ENCODE measurements at places on chromosomes 3 and 15. TPM values are rescaled to one million over a fixed set of nuclear protein-coding genes. Genes with fewer than 3 reads are reported as not detected.

Gene SOX2
- total RNA-seq, result 0.74 TPM

Gene PLD1
- total RNA-seq, result 10.9 TPM

Gene CRTAP
- 284 TPM for total RNA-seq

Gene GP9
- not detected for total RNA-seq

Gene USP19
- 26.5 TPM for total RNA-seq

Gene PCBP4
- 15.1 TPM for total RNA-seq

Gene SLCO3A1
- total RNA-seq, result 19.2 TPM

Gene CYP11A1
- total RNA-seq, result not detected

Gene SLC6A11
- total RNA-seq, result 0.09 TPM

Gene GTF2E1
- 17.0 TPM for total RNA-seq

Gene RPL4
- total RNA-seq, result 5,916 TPM

Gene MASP1
- total RNA-seq, result not detected

Gene VIPR1
- 0.63 TPM for total RNA-seq

Gene DYNC1LI1
- 38.7 TPM for total RNA-seq

Gene RBPMS2
- total RNA-seq, result 6.5 TPM

Gene ANAPC13
- total RNA-seq, result 43.6 TPM

Gene SLC30A4
- total RNA-seq, result 2.0 TPM

Gene GOLGA8G
- not detected for total RNA-seq

Gene CELSR3
- 4.5 TPM for total RNA-seq

Gene INAFM2
- 5.0 TPM for total RNA-seq

Gene GHSR
- total RNA-seq, result not detected

Gene GPR176
- total RNA-seq, result 10.4 TPM

Gene P3H2
- total RNA-seq, result 39.2 TPM

Gene NLGN1
- not detected for total RNA-seq

Gene TNFSF10
- 0.11 TPM for total RNA-seq

Gene GABRR3
- not detected for total RNA-seq

Gene COL8A1
- not detected for total RNA-seq

Gene CYP8B1
- total RNA-seq, result not detected

Gene RAB7A
- total RNA-seq, result 183 TPM

Gene SIAH2
- total RNA-seq, result 14.4 TPM

Gene CLDND1
- 47.1 TPM for total RNA-seq

Gene HRG
- total RNA-seq, result not detected

Gene RASGRP1
- total RNA-seq, result 0.32 TPM

Gene DZIP1L
- total RNA-seq, result 5.6 TPM

Gene WDR49
- total RNA-seq, result not detected

Gene SAMMSON
- not detected for total RNA-seq

Gene KLF15
- 0.08 TPM for total RNA-seq
